Muscle of arm (tissue), 14 donors: ENCODE measurements at places on chromosomes 16 and 17.

- DNase-seq, result no peak
Measured at GRCh38 chr16:296276-296675, 13.3 kb downstream of the PDIA2 start.

DNA sequence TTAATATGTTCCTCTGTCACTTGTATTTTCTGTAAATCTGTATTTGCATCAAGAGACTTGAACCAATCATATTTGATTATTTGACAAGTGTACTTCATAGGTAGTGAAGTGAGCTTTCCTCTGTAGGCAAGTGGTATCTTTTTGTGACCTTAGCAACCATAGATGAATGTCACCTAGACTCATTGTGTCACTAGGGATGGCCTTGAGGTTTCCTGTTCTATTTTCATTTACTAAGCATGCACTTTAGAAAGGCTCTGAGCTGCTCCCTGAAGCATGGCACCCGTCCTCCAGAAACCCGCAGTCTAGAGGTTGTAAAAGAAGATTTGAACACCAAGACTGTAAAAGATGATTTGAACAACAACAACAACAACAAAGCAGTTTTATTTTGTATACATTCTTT lies 151.7 kb downstream of the PRKCB start:
- no peak for DNase-seq

- DNase-seq, result no peak
Measured at GRCh38 chr16:53726625-53727024, 22.7 kb downstream of the FTO start.

DNA sequence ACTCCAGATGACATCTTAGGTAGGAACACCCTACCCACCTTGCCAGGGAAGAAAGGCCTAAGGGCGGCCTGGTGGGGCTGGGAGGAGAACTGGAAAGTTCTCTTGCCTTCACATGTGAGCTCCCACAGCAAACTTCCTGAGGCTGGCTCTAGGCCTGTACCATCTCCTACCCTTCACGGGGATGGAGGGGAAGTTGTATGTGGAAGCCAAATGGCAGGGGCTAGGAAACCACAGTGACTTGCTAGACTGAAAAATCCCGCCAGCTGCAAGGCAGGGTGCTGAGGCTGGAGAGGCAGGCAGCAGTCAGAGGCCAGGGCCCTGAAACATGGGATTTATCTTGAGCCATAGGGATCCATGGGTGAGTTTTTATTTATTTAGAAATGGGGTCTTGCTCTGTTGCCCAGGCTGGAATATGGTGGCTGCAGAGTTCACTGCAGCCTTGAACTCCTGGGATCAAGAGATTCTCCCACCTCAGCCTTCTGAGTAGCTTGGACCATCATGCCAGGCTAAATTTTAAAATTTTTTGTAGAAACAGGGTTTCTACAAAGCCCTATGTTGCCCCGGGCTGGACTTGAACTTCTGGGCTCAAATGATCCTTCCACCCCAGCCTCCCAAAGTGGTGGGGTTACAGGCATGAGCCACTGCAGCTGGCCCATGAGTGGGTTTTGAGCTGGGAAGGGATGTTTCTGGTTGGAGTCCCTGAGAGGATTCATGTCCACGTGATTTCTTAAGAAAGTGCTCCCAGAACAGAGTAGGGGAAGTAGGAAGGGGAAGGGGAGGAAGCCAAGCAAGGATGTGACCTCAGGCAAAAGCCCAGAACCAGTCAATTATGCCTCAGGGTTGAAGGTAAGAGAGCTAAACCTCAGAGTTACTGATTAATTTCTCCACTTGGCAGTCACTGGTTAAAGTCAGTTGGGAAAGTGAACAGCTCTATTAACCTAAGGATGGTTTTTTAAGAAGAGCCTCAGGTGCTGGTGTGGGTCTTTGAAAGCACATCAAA lies 4.0 kb upstream of the KAT8 start:
- no peak for DNase-seq

DNA sequence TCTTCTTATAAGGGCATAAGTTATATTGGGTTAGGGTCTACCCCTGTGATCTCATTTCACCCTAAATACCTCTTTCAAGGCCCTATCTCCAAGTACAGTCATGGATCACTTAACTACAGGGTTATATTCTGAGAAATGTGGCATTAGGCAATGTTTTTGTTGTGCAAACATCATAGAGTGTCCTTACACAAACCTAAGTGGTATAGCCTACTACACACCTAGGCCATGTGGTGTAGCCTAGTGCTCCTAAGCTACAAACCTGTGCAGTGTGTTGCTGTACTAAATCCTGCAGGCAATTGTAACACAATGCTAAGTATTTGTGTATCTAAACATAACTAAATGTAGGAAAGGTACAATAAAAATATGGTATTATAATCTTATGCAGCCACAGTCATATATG lies 18.0 kb downstream of the CLEC3A start:
- DNase-seq, result no peak

GRCh38 chr17:63911041-63911635 lies at the start of gene CSHL1:
Gene CSHL1 (minus strand): TSS chr17:63911258. CDS start chr17:63911196, 62 bp downstream.
- no peak for DNase-seq

GRCh38 chr17:74635418-74635817 lies 11.9 kb upstream of the CD300E start:
- DNase-seq, result no peak

DNA sequence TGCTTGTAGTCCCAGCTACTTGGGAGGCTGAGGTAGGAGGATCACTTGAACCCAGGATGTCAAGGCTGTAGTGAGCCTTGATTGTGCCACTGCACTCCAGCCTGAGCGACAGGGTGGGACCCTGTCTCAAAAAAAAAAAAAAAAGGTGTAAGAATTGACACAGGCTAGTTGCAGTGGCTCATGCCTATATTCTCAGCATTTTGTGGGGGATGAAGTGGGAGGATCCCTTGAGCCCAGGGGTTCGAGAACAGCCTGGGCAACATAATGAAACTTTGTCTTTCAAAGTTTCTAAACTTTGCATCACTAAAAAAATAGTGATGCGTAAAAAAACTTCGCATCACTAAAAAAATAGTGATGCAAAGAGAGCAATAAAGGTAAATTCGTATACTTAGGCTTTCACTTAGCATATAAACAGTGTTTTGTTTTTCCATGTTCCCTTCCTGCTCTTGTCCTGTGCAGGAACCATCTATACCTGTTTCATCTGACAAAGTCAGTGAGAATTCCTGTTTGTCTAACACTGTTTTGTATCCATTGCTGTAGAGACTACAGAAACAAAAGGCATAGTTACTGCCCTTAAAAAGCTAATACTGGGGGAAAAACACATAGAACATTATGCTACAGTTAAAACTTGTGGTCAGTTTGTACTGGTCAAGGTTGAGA lies 32.1 kb downstream of the CTCF start:
- no peak for DNase-seq

- DNase-seq, result no peak
Measured at GRCh38 chr16:845351-845745, 44.8 kb upstream of the GNG13 start.
